ENCODE measurements at places on chromosomes 12 and 14.
A peak's percentile ranks its signal among the peaks of the same experiment; 100 is the strongest.

DNA sequence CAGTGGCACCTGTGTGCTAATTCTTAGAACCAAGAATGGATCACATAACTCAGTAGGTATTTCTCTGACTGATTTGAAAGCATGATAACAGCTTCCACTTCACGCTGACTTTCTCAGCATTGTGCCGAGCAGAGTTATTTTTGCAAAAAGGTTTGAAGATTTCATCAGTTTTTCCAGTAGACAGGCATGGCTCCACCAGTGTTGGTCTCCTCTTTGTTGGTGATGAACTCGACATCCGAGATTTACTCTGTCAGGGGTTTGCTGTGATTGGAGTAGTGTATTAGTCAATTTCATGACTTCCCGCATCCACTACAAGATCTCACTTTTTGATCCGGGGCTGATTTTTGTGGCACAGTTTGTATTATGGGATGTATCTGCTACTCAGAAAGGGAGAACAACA is 85.3 kb downstream of the PRKCH start:
- no peak for DNase-seq

DNA sequence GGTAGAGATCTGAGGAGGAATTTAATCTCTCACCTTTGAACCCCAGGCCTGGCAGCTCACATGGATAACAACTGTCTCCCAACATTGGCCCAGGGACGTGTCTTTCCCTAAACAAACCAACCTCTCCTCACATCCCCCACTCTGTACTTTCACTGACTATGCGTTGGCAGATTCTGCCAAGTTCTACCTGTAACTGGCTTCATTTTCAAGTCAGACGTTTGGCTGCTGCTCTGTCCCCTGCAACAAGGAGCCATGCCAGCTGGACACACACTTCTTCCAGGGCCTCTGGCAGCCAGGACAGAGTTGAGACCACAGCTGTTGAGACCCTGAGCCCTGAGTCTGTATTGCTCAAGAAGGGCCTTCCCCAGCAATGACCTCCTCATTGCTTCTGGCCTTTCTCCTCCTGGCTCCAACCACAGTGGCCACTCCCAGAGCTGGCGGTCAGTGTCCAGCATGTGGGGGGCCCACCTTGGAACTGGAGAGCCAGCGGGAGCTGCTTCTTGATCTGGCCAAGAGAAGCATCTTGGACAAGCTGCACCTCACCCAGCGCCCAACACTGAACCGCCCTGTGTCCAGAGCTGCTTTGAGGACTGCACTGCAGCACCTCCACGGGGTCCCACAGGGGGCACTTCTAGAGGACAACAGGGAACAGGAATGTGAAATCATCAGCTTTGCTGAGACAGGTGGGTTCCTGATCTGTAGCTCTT is at the start of gene INHBC:
Gene INHBC, plus strand, starts transcription at position 268 of the 707 bp plus-strand sequence. Its CDS starts 103 bp downstream, at position 371.
- DNase-seq: no peak

DNA sequence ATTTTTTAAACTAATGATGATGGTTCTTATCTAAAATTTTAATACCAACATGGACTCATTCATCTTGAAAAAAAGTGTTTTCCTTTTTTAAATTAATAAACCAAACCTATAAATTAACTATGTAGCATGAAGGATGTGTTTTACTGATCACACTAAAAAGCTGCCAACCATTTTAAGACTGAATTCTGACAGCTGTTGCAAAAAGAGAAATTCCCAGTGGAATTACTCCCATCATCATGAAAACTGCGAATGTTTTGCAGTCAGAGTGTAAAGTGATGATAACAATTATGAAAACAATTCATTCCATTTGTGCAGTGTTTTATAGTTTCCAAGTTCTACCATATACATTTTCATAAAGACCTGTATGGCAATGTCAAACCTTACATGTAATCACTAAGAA is 232.8 kb downstream of the SLC2A13 start:
- no peak for DNase-seq

- DNase-seq: no peak
Observed at GRCh38 chr12:104656921-104657320, 200.2 kb downstream of the CHST11 start.

GRCh38 chr12:7017870-7018349 is 366 bp downstream of the LPCAT3 start:
- DNase-seq: peak; percentile 85

DNA sequence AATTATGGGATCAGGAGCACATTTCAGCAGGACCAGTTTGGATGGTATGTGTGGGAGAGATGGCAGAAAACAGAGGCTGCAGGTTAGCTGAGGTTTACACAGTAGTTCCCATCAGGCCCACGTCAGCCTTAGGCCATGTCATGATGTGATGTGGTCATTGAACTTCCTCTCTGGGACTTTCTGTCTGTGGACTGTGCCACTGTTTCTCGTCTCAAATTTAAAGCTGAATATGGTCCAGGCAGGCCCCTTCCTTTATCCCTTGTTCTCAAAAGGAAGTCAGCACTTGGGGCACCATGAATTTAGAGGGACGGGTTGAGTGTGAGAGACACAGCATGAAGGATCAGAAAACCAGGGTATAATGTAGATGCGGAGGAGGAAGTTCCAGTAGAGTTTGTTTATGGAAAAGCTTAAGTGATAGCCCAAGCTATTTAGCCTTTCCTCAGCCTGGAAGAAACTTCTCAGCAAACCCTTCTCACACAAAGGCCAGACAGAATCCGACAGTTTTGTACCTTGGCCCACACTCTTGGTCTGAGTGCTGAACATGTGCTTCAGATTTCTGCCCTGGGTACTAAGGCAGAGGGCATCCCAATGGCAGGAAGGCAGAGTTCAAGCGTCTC is 3.6 kb upstream of the IGFBP6 start:
- DNase-seq: no peak

DNA sequence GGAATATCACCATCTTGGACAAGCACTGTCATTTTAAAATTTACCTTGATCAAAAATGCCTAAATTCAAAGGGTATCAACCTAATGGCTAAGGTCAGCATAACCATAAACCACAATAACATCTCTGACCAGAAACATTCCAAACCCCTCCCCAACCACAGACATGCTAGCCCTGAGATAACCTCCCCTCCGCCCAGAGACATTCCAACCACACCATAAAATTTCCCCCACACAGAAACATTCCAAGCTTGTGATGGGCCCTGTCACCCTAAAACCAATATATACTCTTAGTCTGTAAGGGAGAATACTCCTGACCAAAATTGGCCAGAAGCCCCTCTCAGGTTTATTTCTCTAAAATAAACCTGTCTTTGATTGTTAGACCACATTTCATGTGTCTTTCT is 17.7 kb downstream of the EPYC start:
- no peak for DNase-seq

GRCh38 chr12:54126696-54127537 is 61.9 kb downstream of the SMUG1 start:
- DNase-seq: peak; percentile 44
